ENCODE measurements at places on chromosomes 4 and X.

- DNase-seq, result no peak
Observed at GRCh38 chrX:132776486-132777210, 181.8 kb downstream of the HS6ST2 start.

DNA sequence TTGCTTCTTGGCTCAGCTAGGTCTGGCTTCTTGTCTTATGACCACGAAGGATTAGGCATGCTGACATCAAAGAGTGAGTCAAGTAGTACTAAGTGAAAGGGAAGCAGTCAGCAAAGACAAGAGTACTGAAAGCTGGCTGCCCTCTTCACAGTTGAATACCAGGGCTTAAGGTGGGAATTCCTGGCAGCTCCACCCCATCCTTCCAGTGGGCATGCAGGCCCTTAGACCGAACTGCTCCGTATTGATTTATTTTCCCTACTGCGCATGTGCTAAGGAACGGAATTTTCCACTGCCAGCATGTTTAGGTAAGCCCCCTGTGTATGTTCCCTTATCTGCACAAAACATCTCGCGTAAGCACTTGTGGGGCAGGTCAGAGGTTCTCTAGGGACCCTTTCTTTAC is 2320.1 kb downstream of the ARAP2 start:
- DNase-seq, result no peak

- peak; percentile 87 for DNase-seq
Observed at GRCh38 chr4:87973283-87974169, 2.0 kb upstream of the SPP1 start.

GRCh38 chr4:111838406-111838930 is 306.8 kb upstream of the FAM241A start:
- peak; percentile 67 for DNase-seq

- DNase-seq, result no peak
Observed at GRCh38 chr4:105113800-105114199, 32.9 kb upstream of the TET2 start.

GRCh38 chr4:185122681-185123345 is 20.3 kb upstream of the SLC25A4 start:
- no peak for DNase-seq

GRCh38 chrX:132094164-132094563 is 33.7 kb downstream of the FRMD7 start:
- DNase-seq, result no peak

DNA sequence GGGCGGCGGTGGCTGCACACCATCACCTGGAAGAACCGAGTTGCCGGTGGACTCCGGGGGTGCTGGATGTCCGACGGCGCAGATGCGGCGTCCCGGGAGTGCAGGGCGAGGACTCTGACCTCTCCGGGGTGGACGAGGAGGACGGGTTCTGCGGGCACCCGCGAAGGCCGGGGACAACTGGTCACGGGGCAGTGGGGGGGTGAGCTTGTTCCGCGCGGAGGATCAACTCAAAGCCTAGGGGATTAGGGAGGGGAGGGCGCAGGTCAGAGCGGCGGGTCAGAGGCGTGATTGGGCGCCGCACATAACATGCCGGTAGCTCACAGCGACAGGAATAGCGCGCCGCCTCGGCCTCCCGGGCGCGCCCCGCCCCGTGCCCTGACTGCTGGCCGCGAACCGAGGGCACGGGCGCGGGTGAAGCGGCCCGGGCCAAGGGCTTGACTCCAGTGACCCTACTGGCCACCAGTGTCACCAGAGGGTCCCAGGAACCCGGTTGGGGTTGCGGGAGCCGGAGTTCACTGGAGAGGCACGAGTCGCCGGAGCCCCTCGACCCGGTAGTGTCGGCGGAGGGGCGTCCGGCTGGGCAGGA is at the start of gene KLHL34:
KLHL34 (minus strand) TSS at position 179 of the 586 bp plus-strand sequence. CDS start 542 bp downstream, outside the sequence.
- no peak for DNase-seq

- DNase-seq, result no peak
Observed at GRCh38 chr4:43875655-43876054, 573.0 kb downstream of the KCTD8 start.

DNA sequence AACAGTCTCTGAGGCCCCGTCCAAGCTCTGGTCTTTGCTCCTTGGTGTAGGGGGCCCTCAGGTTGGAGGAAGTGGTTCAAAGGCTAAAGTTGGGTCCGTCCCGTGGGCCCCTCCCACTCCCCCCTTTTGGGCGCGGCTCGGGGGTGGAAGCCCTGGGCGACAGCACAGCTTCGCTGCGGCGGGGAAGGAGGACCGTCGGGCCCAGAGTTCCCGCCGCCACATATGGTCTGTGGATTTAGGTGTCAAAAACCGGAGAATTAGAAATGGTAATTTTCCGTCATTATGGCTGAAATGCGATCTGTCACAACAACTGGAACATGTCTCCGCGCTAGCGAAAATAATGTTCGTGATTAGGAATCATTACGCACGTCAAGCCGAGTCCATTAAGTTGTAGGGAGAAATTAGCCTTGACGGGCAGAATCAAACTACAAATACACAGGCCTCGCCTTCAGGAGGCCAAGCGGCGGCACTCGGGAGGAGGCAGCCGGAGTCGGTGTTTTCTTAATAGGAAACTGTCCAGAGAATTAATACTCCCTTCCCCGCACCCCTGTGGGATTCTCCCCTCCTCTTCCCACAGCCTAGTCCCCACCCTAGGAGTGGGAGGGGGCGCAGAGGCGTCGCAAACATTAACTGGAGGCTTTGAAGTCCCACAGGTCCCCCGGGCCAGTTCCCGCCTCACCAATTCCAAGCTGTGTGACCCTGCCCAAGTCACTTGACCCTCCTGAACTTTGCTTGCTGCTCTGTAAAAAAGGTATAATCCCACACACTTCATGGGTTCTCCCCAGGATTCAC is 15.0 kb downstream of the NKX3-2 start:
- DNase-seq, result no peak

DNA sequence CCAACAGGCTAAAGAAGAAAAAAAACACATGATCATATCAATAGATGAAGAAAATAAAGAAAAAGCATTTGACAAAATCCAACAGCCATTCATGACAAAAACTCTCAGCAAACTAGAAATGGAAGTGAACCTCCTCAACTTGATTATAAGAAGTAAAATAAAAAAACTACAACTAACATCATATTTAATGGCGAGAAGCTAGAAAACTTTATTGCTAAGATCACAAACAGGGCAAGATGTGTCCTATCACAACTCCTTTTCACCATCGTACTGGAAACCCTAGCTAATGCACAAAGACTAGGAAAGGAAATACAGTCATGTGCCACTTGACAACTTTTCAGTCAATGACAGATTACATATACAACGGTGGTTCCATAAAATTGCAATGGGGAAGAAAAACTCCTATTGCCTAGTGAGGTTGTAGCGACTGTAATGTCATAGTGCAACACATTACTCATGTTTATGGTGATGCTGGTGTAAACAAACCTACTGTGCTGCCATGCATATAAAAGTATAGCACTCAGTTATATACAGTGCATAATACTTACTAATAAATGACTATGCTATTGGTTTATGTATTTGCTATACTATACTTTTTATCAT is 12.1 kb upstream of the MANBA start:
- no peak for DNase-seq

DNA sequence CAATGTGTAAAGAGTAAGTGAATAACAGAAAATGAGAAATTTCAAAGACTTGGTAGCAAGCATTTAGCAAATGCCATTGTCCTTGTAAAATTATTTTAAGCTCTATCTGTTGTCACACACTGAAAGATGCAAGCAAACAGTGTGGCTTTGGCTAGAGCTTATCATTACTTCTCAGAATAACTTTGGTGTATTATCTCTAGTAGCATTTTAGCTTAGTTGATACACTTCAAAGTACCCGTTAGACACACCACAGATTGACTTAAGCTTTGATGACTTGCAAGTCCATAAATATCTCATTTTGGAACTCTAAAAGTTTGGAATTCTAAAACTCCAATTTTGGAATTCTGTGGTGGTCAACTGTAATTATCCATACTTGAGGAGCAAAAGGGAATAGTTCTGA is 98.6 kb downstream of the PDLIM5 start:
- DNase-seq, result no peak

GRCh38 chr4:2832309-2832980 is 11.2 kb upstream of the ADD1 start:
- no peak for DNase-seq

DNA sequence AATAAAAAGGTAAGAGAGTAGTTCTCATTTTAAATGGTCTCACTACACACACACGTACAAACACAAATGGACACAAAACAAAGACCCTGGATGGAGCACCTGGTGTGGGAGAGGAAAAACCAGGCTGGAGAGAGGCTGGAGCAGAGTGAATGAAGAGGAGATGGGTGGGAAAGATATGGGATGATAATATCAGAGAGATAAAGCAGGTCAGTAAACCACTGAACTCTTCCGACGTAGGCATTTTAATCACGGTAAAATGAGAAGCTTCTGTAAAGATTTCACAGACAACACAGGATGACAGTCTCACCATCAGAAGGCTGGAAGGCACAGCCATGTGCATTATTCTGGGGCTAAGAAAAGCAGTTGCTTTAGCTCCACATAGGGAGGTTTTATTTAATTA is 532.8 kb downstream of the KCNIP4 start:
- DNase-seq, result no peak

DNA sequence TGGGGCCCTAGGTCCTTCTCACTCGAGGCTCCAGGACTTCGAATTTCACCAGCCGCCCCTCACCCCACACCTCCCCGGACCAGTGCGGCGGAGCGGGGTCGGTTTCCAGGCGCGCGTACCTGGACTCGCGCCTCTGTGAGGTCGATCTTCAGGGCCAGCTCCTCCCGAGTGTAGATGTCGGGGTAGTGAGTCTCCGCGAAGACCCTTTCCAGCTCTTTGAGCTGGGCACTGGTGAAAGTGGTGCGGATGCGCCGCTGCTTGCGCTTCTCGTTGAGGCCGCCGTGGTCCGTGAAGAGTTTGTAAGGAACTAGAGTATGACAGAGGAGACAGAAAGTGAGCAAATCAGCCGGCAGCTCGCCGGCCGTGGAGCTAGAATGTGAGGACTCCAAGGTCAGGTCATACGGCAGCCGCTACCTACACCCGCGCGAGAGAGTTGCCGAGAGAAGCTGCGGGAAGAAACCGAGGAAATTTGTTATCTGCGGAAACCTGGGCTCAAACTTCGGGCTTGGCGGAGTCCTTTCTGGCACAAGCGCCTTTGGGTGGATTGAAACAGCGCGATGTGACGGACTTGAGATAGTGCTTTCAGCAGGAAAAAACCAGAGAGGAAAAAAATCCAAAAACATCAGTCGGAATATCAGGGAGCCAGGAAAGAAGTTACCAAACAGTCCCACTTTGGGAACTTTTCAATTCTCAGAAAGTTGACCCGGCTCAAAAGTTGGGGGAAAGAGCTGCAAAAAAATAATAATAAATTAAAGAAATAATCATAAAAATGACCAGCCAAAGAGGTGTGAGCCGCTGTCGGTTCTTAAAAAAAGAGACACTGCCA is 1.1 kb downstream of the PHOX2B start:
- DNase-seq, result no peak

GRCh38 chr4:81845761-81846160 is 374.1 kb upstream of the RASGEF1B start:
- no peak for DNase-seq

- DNase-seq, result no peak
Observed at GRCh38 chr4:3511187-3511586, 21.0 kb downstream of the LRPAP1 start.

GRCh38 chr4:113101669-113102068 is 52.2 kb downstream of the ANK2 start:
- DNase-seq, result no peak

- DNase-seq, result no peak
Observed at GRCh38 chr4:32133141-32133540, 1413.0 kb downstream of the PCDH7 start.

- no peak for DNase-seq
Observed at GRCh38 chr4:152039023-152039481, 278.2 kb upstream of the GATB start.

DNA sequence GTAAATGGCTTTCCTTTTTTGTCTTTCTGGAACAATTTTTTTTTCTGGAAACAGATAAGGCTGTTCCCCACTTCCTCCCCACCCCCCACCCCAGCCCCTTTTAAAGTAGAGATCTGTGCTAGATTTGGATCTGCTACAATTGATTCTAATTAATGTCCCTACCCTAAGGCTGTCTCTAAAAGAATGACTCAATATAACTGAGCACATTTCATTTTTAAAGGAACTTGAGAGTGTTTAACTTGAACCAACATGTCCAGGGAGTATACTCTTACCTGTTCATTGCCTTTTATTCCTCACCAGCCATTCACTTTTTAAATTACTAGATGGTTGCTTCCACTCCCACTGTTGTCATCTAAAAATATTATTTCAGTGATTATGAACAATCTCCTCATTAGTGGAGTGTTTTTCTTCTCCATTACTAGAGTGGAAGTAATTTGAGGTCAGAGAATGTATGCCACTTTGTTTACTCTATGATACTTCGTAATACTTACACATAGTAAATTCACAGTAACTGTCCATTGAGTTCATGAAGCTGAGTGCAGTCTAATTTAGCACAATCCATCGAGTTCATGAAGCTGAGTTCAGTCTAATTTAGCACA is 14.1 kb upstream of the CNOT6L start:
- no peak for DNase-seq

- peak; percentile 54 for DNase-seq
Observed at GRCh38 chr4:170089274-170089667, 485 bp downstream of the AADAT start.

GRCh38 chr4:165443276-165443675 is 64.5 kb downstream of the CPE start:
- DNase-seq, result no peak

- no peak for DNase-seq
Observed at GRCh38 chrX:41789374-41789773, 65.4 kb downstream of the GPR82 start.

DNA sequence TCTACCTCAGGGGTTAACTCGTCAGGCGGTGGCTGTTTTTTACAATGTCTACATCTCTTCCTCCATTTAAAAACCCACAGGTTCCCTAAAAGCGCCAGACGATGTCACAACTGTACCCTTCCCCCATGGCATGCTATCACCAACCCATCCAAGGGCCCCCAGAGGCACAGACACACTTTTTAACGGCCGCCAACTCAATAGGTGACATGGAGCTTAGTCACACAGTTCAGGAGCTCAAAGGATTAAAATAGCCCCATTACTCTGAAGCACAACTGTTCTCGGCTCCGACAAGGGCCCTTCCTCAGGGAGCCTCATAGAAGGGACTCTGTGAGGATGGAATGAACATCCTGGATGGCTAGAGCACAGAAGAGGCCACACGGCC is 12.4 kb downstream of the SH3KBP1 start:
- no peak for DNase-seq

GRCh38 chr4:40143926-40144508 is 52.8 kb upstream of the RHOH start:
- DNase-seq, result no peak

- DNase-seq, result no peak
Observed at GRCh38 chr4:70688795-70689231, 481 bp downstream of the UTP3 start.

DNA sequence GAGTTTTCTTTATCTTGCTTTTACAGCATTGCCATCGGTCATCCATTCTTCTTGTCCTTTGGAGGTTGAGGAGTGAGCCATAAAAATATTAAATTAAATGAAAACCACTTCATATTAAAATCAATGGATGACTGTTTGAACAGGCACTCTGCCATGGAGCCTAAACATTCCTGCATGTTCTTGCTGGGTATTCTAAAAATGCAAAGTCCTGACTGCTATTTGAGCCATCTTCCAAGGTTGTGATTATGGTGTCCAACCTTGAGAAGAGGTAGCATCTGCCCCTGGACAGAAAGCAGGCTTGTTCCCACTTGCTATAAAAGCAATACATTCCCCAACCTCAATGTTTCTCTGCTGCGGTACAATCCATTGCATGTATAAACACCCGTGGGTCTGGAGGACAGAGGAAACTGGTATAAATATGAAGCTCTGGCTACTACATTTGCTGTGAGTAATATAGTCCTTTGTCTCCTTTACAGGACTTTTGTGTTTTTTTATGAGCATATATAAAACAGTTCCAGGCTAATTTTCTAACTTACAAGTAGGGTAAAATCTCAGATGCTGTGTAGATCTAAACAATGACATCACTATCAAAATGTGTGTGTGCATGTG is 70.9 kb upstream of the FAT4 start:
- DNase-seq, result no peak
